ENCODE measurements at places on chromosomes 5 and 9.

DNA sequence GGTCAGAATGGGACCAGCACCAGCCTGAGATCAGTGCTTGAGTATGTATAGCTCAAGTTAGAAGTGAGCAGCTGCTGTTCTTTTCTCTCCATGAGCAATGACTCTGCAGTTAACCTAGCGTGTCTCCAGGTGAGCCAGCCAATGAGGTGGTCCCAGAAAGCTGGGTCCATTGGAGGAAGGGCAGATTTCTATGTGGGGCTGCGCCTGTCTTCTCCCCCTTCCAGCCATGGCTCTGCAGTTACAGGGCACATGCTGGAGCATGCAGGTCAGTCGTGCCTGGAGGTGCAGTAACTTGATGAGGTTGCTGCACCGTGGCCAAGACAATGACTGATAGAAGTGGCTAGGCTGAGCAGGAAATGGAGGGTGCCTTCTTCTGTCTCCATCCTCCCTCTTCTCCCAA, 29.6 kb upstream of the CXCL14 start:
- H3K4me3 ChIP-seq = no peak overlapping the region
- DNase-seq = no peak
- H3K36me3 ChIP-seq = no peaks in the 10 kb centered on the region
- no peak overlapping the region for H3K27ac ChIP-seq

DNA sequence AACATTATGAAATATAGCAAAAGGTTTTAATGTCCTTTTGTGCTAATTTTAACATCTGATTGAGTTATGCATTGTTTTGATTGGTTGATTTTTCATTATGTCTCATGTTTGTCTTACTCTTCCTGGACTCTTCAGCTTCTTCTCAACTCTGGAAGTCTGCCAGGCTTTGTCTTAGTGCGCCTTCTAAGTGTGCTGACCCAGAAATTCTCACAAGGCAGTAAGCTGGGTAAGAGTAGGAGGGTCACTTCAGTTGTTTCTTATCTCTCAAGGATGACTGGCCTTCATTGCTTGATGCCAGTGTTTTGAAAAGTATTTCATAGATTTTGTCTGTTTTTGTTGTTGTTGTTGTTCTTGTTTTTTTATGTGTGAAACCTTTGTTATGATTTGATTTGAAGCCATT, 59.2 kb downstream of the RIC1 start:
- no peaks in the 10 kb centered on the region for H3K27me3 ChIP-seq
- peaks cover 16% of the 10 kb centered on the region for H3K36me3 ChIP-seq
- H3K27ac ChIP-seq = no peak overlapping the region

DNA sequence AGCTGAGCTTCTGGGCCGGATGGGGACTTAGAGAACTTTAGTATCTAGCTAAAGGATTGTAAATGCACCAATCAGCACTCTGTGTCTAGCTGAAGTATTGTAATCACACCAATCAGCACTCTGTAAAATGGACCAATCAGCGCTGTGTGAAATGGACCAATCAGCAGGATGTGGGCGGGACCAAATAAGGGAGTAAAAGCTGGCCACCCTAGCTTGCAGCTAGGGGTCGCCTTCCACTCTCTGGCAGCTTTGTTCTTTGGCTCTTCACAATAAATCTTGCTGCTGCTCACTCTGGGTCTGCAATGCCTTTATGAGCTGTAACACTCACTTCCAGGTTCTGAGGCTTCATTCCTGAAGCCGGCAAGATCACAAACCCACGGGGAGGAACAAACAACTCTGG, 354.0 kb downstream of the PRR16 start:
- no peaks in the 10 kb centered on the region for H3K4me1 ChIP-seq
- H3K27me3 ChIP-seq = no peaks in the 10 kb centered on the region
- H3K4me3 ChIP-seq = no peak overlapping the region
- DNase-seq = no peak

DNA sequence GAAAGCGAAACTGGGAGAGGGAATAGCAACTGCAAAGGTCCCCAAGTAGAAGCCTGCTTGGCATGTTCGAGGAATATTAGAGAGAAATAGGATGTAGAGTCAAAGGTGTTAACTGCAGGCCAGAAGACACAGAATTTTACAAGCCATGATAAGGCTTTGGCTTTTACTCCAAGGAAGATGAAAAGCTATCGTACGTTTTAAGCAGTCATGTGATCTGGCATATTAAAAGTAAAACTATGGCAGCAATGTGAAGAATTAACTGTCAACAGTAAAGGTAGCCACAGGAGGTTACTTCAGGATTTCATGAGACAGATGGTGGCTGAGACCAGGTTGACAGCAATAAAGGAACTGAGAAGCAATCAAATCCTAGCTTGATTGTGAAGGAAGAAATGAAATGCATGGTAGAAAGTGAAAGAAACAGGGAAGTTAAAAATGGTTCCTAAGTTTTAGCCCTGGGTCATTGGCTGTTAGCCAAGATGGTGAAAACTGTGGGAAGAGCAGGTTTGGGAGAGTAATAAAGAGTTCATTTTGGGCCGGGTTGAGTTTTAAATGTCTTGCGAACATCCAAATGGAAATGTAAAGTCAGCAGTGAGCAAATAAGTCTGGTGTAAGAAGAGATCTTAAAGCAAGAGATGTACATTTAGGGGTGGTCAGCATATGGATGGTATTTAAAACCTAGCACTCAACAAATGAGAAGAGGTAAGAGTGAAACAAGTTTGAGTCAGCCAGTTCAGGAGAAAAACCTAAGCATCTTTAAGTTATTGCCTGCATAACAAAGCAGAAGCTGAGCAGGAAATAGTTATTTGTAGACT, 20.3 kb upstream of the TTC33 start:
- H3K27me3 ChIP-seq = no peaks in the 10 kb centered on the region
- peaks cover 19% of the 10 kb centered on the region for H3K36me3 ChIP-seq
- H3K4me1 ChIP-seq = peaks cover 20% of the 10 kb centered on the region
- H3K27ac ChIP-seq = peak overlapping the region; percentile 70
- H3K4me3 ChIP-seq = no peak overlapping the region
- DNase-seq = no peak

GRCh38 chr5:16065831-16066230, 113.8 kb downstream of the MARCHF11 start:
- no peaks in the 10 kb centered on the region for H3K4me1 ChIP-seq
- no peak overlapping the region for H3K4me3 ChIP-seq
- DNase-seq = no peak
- H3K36me3 ChIP-seq = no peaks in the 10 kb centered on the region
- no peak overlapping the region for H3K27ac ChIP-seq

DNA sequence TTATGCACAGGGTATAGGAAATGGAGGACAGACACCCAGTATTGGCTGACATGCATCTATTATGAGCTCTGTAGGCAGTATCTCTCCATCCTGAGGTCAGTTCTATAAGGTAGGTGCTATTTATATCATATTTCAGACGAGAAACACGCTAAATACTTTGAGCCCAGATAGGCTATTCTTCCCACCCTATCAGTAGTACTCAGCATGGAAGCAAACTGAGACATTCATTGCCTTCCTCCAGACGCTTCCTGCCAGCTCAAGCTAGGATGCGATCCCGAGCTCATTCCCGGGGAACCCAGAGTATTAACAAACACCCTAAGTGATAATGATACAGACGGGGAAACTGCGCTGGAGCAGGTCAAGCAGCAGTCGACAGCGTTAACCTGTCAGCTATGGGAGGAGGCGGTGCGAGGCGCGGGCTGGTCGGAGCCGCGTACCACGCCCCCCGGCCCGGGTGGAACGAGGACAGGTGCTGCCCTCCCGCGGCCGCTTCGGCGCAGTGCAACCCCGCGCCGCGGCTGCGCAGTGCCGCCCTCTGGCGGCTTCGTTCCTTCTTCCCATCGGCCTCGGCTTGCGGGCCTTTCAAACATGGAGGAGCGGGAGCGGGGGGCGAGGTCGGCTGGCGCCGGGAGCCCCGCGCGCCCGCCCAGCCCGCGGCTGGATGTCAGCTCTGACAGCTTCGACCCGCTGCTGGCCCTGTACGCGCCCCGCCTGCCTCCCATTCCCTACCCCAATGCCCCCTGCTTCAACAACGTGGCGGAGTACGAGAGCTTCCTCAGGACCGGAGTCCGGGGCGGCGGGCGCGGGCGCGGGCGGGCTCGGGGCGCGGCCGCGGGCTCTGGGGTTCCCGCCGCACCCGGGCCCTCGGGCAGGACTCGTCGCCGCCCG, at the start of gene LSM11:
LSM11 (plus strand) TSS at position 550 of the 888 bp plus-strand sequence; CDS start at position 589, 39 bp downstream.
- H3K27me3 ChIP-seq = no peaks in the 10 kb centered on the region
- H3K27ac ChIP-seq = peak within 1 kb of the TSS; percentile 87
- H3K36me3 ChIP-seq = peaks cover 19% of the 10 kb centered on the region
- H3K4me3 ChIP-seq = peak within 1 kb of the TSS; percentile 95
- peaks cover 36% of the 10 kb centered on the region for H3K4me1 ChIP-seq

DNA sequence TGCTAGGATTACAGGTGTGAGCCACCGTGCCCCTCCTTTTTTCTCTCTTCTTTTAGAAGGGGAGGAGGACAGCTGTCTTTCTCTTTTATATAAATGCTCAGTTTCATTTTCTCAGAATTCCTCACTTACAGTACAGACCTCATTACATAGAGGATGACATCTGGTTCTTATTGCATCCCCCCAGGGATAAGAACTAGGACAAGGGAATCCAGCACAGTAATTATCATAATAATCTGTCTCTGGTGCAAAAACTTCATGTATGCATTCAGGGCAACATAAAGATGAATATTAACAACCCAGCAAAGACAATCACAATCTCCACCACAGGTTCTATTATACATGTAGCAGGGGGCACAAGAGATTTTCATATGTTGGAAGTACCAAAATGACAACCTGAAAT, 5.1 kb downstream of the SPZ1 start:
- no peaks in the 10 kb centered on the region for H3K36me3 ChIP-seq
- H3K27ac ChIP-seq = no peak overlapping the region
- no peak overlapping the region for H3K4me3 ChIP-seq
- H3K27me3 ChIP-seq = no peaks in the 10 kb centered on the region
- no peaks in the 10 kb centered on the region for H3K4me1 ChIP-seq
- DNase-seq = no peak

GRCh38 chr9:117092582-117092981, 322.3 kb downstream of the ASTN2 start:
- H3K27me3 ChIP-seq = no peaks in the 10 kb centered on the region
- H3K36me3 ChIP-seq = no peaks in the 10 kb centered on the region

DNA sequence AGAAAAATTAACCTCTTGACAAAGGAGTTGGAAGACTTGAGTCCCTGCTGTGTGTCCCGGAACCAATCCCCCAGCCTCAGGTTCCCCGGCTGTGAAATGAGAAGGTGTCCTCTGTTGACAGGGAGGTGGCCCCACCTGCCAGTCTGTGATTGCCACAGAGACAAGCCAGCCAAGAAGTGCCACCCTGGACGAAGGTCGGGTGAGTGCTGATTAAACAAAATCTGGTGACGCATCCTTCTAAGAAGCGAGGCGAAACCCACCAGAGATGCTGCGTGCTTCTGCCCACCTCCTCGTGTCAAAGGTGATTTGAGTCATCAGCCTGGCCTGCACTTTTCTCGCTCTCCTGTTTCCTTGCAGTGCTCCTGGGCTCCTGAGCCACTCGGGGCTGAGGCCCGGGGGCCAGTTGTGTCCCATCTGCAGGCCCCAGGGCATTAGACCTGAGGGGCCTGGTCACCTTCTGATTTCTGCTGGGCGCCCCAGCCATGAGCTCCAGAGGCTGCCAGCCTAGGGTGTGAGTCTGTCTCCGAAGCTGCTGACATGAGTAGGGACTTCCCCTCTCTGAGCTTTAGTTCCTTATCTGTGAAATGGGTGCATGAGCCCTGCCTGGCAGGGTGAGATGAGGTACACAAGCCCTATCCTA, 28.7 kb downstream of the NEK6 start:
- H3K27me3 ChIP-seq = no peaks in the 10 kb centered on the region
- DNase-seq = peak; percentile 89
- no peaks in the 10 kb centered on the region for H3K36me3 ChIP-seq
- peak overlapping the region; percentile 96 for H3K27ac ChIP-seq
- peak overlapping the region; percentile 57 for H3K4me3 ChIP-seq
- H3K4me1 ChIP-seq = peaks cover 57% of the 10 kb centered on the region

- peaks cover 8% of the 10 kb centered on the region for H3K27me3 ChIP-seq
- no peak overlapping the region for H3K27ac ChIP-seq
- no peak for DNase-seq
- H3K4me3 ChIP-seq = no peak overlapping the region
- no peaks in the 10 kb centered on the region for H3K36me3 ChIP-seq
Measured at GRCh38 chr9:88979021-88979420, 12.2 kb upstream of the S1PR3 start.

DNA sequence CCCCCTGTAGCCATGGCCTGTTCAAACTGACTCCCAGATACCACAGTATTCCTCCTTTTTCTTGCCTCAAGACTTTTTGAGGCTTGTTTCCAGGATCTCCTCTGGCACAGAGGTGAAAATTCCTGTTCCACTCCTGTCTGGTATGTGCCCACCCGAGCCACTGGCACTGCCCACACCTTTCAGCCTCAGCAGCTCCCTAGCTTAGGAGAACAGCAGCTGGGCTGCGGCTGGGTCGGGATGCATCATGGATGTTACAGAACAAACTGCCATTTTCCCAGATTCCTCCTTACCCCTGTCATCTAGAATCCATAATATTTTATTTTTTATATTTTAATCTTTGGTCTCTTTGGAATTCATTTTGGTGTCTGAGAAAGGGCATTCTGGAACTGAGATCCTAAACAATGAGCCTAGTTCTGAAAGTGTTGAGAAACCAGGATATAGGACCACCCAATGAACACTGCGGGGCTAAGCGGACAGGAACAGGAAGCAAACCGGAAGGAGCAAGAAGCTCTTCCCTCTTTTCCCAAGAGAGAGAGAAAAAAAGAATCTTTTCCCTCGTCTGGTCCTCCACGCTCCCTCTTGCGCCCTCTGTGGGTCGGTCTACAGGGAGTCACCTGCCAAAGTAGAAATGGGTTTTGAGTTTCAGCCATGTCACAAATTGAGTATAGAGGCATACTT, 12.5 kb downstream of the OR2S2 start:
- H3K36me3 ChIP-seq = no peaks in the 10 kb centered on the region
- H3K27me3 ChIP-seq = no peaks in the 10 kb centered on the region
- peak; percentile 81 for DNase-seq
- H3K4me1 ChIP-seq = peaks cover 20% of the 10 kb centered on the region
- H3K4me3 ChIP-seq = no peak overlapping the region

DNA sequence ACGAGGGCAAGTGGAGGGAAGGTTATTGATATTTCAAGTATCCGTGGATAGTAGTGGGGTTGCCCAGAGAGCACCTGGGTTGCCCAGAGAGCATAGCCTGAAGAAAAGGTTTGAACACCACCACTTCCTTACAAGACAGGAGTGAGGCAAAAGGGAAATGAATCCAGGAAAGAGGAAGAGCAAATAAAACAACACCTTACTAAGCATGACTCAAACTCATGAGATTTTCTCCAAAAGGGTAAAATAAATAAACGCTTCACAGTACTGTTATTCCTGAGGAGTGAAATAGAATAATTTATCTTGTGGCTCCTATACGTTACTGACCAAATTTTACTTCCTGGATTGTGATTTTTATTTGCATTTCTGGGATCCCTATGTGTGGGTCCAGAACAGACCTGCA, 65.2 kb upstream of the PTPRD start:
- DNase-seq = no peak
- no peaks in the 10 kb centered on the region for H3K27me3 ChIP-seq

- no peak overlapping the region for H3K4me3 ChIP-seq
- no peaks in the 10 kb centered on the region for H3K36me3 ChIP-seq
- no peaks in the 10 kb centered on the region for H3K27me3 ChIP-seq
- DNase-seq = no peak
Measured at GRCh38 chr5:13133951-13134350, 810.5 kb downstream of the DNAH5 start.

All from activated CD8-positive, alpha-beta T cell treated with anti-CD3 and anti-CD28 coated beads for 36 hours (primary cell).